ENCODE measurements at places on chromosomes 13 and 19.

DNA sequence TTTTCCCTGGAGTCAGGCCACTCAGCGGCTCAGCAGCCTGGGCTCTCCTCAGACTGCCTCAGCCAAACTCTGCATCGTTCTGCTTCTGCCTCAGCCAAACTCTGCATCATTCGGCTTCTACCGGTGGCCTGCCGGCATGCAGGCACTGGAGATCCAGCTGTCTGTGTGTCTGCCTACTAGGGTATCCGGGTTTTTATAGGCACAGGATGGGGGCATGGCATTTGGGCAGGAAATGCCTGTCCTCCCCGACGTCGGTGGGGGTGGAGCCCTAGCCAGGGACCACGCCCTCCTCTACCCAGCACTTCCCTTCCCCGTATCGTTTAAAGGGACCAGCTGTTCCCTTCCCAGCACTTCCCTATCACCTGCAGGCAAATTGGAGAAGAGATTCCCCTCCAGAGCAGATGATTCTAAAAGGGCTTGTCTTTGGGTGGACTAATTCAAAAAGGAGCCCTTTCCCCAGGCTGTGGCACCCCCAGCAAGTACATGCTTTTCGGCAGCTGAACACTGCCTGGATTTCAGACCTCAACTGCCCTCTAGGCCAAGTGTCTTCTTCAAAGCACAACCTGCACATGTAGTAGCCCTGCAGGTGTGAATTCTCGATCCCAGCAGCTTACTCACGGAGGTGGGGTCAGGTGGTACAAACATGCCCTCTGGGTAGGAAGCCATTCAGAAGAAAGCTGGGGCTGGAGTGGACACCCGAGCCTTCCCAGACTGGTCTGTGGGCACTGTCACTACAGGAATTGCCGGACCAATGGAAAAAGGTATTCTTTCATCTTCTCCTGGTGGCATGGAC lies 25.4 kb upstream of the GPR12 start:
- DNase-seq = no peak

DNA sequence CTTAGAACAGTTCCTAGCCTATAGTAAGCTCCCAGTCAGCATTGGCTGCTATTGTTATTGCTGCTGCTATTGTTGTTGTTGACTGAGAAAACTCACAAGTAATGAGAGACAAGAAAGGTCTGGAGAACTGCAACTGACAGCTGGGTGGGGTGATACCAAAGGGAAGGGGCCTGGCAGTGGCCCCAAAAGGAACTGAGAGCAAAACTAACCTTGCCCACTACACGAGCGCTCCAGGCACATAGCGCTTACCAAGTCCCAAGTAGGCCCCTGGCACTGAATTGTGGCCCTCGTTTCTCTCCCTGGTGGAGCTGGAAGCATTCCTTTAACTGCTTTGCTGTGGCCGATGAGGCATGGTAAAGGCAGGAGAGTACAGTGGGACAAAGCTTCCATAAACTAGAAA lies 59.7 kb downstream of the KCTD12 start:
- no peak for DNase-seq

- DNase-seq = no peak
Measured at GRCh38 chr13:114145256-114145655, 12.8 kb upstream of the RASA3 start.

DNA sequence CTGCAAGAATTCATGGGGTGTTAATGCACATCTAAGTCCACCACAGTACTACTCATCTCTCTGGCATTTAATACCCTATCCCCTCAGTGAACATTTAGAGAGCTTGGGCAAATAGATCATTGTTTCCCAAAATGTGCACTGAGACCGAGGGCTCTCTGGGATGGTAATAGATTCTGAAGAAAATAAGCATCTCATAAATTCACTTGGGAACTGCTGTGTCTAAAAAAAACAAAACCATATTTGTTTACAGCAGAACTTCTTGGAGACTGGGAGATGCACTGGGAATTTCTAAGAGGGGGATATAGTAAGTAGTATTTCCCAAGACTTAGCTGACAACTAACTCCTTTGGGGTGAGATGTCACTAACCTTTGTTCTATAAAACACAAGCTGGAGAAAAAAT lies 58.4 kb downstream of the ENOX1 start:
- no peak for DNase-seq

DNA sequence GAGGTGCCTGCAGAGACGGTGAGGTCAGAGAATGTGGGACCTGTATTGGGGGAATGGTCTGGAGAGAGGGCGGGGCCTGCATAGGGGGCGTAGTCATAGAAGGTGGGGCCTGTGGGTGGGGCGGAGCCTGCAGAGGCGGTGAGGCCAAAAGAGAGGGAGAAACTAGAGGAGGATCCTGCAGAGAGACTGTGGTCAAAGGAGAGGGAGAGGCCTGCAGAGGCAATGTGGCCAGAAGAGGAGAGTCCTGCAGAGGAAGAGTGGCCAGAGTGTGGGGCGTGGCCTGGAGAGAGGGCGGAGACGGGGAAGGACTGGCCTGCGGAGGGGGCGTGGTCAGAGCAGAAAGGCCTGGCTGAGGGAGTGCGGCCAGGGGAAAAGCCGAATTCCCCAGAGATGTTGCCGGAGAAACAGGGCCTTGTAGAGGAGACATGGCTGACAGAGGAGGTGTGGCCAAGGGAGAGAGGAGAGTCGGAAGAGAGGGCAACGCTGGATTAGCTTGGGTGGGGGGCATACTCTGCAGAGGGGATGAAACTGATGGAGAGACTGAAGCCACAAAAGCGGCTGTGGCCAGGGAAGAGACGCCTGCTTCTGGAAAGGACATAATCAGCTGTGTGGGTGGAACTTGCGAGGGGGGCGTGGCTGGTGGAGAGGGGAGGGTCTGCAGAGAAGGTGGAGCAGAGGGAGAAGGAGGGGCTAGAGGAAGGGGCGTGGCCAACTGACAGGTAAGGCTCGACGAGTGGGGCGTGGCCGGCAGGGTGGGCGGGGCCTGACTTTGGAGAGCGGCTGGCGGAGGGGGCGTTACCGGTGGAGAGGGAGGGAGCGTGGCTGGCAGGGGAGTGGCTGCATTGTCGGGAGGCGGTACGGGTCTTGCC lies 2.5 kb downstream of the PRR36 start:
- peak; percentile 92 for DNase-seq

- DNase-seq = no peak
Measured at GRCh38 chr19:48194844-48195830, 24.7 kb downstream of the ZSWIM9 start.

DNA sequence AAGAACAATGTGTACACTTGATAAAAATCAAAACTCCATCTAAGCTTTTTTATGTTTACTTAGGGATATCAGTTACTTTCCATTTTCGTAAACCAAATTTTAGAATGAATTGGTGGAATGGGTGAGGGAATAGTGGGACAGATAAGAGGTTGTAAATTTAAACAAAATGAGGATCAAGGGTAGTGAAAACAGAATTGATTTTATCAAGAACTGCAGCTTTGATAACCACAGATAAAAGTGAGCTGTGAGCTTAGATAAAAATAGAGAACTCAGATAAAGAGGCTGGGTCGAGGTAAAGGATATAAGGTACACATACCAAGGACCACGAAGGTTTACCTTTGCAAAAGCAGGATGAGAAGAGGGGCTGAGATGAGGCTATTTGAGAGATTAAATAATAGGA lies 813.2 kb upstream of the GPC6 start:
- DNase-seq = no peak

GRCh38 chr19:4375164-4376027 lies 25.0 kb downstream of the SH3GL1 start:
- DNase-seq = peak; percentile 68

Data from iris pigment epithelial cell (primary cell).